ENCODE measurements at places on chromosomes 3 and 15.

- DNase-seq: peak; percentile 75
Measured at GRCh38 chr3:38004415-38005075, 14.0 kb downstream of the VILL start.

DNA sequence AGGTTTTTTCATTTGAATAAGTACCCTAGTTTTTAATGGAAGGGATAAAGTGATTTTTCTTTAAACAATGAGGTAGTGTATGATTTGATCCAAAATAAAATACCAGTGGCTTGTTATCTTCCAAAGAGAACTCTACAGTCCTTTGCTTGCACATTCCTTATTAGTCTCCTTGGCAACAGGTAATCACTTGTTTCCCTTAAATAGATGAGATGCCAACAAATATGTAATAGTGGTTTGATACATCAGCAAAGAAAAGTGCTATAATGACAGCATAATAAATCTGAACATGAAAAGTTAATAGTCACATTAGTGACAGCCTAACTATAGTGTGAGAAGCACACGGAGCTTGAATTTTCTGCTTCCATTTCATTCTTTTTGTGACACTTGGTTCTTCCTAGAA lies 360.2 kb downstream of the ZNF385D start:
- DNase-seq: no peak

GRCh38 chr3:138347960-138348753 lies at the start of gene MRAS:
TSS of gene MRAS (plus strand) at chr3:138348579. CDS start at chr3:138372884, 24,305 bp downstream.
- DNase-seq: no peak

DNA sequence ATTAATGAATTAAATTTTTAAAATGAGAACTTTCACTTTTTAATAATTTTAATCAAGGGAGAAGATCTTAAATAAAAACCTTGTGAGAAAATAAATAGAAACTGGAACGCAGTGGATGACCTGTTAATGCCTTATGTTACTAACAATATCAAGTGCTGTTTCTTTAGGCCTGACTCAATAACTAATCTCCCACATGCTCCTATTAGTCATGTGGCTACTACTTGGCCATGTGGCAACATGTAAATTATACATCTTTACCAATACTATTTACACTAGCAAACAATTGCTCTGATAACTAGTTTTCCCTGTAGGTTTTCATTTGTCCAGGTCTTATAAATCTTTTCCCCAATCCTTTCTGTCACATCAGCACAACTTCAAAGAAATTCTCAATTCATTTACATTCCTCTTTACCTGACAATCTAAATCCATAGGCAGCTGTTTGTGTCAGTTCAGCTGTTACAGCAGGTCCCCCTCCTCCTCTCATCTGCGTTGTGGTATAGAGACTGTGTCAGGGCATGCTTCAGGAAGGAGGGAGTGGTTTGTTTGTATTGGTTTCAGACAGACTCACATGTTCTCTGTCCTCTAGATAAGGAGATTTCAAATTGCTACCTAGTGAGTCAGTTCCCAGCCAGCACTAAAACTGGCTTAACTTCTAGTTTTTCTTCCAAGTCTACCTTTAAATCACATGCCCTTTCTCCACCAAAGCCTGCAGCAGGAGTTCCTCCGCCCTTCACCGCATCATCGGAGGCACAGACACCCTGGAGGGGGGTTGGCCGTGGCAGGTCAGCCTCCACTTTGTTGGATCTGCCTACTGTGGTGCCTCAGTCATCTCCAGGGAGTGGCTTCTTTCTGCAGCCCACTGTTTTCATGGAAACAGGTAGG lies 11.3 kb upstream of the C3orf52 start:
- DNase-seq: peak; percentile 16

GRCh38 chr15:76439542-76439941 lies 103.0 kb downstream of the ISL2 start:
- no peak for DNase-seq

GRCh38 chr3:171940151-171940649 lies 97.1 kb downstream of the TMEM212 start:
- DNase-seq: no peak

- peak; percentile 93 for DNase-seq
Measured at GRCh38 chr3:138186803-138187295, 252 bp upstream of the ARMC8 start.

DNA sequence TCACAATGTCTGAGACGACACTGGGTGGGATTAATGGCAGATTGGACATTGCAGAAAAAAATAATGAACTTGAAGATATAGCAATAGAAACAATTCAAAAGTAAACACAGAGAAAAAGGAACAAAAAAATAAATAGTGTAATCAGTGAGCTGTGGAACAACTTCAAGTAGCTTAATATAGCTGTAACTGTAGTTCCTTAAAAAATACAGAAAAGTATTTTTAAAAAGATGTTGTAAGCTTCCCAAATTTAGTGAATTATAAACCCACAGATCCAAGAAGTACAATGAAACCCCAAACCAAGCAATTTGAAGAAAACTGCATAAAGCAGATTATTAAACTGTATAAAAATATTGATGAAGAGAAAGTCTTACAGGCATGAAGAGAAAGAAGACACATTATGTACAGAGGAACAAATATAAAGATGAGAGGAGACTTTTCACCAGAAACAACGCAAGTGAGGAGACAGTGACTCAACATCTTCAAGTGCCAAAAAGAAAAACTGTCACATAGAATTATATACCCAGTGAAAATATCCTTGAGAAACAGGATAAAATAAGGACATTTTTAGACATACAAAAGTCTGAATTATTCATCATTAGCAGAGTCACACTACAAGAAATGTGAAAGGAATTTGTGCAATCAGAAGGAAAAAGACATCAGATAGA lies 176.4 kb downstream of the NFKBIZ start:
- DNase-seq: no peak

All from hematopoietic multipotent progenitor cell treated with erythropoietin and hydrocortisone succinate and interleukin-3 and kit ligand, for 8 days (in vitro differentiated cells).